ENCODE measurements at places on chromosomes 11 and 22.

DNA sequence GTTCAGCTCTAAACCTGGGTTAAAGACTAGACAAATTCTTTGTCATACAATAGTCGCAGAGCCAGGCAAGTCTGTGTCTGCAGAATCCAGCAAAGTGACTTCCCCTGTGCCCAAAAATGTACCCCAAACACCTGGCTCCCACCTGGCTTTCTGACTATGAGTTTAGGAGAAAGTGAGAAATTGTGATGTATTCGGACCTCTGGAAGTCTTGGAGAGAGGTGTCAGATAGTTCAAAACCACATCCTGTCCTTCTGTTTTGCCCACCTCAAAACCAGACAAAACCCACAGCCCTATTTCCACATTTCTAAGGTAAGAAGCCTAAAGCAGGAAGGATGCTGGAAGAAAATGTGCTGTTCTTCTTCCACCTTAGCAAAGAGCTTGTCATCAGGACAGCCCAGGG is 63.8 kb upstream of the CLMP start:
- DNase-seq = no peak

DNA sequence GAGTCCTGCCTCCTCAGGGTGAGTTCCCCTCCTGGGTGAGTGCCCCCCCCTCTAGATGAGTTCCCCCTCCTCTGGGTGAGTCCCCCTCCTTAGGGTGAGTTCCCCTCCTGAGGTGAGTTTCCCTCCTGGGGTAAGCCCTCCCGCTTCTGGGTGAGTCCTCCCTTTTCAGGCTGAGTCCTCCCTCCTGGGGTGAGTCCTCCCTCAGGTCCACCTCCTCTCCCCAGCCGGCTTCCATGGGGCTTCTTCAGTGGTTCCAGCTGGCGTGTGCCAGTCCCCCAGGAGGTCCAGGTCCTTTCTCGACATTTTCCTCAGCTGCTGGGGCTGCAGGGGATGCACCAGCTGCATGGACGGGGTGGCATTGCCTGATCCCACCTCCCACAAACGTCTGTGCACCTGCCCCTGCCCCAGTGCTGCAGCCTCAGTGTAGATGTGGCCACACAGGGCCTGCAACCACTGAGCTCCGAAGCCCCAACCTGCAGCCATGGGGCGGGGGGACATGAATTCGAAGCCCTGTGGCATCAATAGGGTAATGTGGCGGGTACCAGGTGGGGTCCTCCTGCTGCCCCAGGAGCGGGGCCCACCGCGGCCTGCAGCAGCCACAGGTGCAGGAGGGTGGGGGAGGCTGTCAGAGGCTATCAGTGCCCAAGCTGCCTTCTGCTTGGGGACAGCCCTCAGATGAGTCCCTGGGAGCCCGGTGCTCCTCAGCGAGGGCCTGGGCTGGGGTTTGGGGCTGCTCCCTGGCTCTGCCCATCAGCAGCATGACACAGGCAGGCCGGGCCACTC is 101.3 kb upstream of the FGF3 start:
- no peak for DNase-seq

- no peak for DNase-seq
These were observed 10.6 kb downstream of the MMP20 start for GRCh38 chr11:102614485-102614884.

GRCh38 chr11:22458161-22458560 is 120.0 kb downstream of the SLC17A6 start:
- DNase-seq = no peak

- no peak for DNase-seq
These were observed 37.9 kb downstream of the PKNOX2 start for GRCh38 chr11:125202362-125202880.

- DNase-seq = no peak
These were observed 46.3 kb upstream of the WNT11 start for GRCh38 chr11:76252631-76253070.

GRCh38 chr22:44999231-44999630 is 10.6 kb downstream of the PHF21B start:
- no peak for DNase-seq

- no peak for DNase-seq
These were observed 135.6 kb upstream of the ZC3H12C start for GRCh38 chr11:109957601-109958000.

DNA sequence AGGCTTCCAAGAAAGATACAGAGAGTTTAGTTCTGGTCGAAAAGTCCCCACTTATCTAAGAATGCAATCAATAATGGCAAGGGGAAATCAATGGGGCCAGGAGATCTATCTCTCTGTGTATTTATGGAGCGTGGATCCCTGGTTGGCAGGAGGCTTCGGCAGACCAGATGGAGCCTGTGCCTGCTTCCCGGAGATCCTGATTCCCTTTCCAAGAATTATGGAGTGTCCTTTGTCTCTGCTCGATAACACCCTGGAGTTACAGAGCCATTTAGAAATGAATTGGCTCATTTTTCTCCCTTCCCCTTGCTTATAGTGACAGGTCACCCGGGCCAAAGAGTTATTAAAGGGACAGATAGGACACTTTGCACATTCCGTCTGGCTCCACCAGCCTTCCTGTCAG is 92.4 kb downstream of the ISX start:
- no peak for DNase-seq

DNA sequence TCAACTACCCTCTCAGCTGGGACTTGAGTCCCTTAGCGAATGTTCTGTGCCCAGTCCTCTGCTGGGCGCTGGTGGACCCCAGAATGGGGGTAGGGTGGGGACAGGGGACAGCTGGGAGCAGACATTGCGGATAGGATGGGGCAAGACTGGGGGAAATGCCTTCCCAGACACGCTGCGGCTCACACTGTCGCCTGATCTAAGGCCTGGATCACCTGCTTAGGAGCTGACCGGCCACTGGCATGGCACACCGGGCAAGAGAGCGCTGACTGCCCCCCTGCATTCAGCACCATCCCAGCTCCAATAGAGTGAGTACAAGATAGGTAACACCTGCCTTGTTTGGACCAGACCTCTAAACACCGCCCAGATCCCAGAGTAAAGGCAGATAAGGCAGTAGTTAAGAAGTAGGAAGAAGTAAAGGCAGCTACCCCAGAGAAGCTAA is 1.4 kb downstream of the ARVCF start:
- no peak for DNase-seq
